ENCODE measurements at places on chromosomes 6 and 20.

- no peak for DNase-seq
Observed at GRCh38 chr20:11072982-11073381, 399.2 kb upstream of the JAG1 start.

DNA sequence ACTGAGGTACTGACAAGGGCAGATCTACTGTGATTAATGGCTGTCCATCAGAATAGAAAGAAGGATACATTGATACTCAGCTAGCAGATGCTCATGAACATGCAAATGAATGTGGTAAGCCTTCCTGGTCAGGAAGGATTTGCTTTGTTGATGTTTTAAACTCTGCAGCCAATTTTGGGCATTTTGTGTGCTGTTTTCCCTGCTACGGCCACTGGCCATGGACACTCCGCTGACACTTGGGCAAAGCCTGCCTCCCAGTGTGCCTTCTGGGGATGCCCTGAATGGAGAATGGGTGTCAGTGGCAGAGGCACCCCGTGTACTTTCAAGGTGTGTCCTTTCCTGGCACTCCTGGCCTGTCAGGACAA, 113.1 kb downstream of the SOBP start:
- DNase-seq, result no peak

- no peak for DNase-seq
Observed at GRCh38 chr6:44341095-44341890, 1.2 kb upstream of the SPATS1 start.

- no peak for DNase-seq
Observed at GRCh38 chr6:40803897-40804702, 216.9 kb upstream of the LRFN2 start.

DNA sequence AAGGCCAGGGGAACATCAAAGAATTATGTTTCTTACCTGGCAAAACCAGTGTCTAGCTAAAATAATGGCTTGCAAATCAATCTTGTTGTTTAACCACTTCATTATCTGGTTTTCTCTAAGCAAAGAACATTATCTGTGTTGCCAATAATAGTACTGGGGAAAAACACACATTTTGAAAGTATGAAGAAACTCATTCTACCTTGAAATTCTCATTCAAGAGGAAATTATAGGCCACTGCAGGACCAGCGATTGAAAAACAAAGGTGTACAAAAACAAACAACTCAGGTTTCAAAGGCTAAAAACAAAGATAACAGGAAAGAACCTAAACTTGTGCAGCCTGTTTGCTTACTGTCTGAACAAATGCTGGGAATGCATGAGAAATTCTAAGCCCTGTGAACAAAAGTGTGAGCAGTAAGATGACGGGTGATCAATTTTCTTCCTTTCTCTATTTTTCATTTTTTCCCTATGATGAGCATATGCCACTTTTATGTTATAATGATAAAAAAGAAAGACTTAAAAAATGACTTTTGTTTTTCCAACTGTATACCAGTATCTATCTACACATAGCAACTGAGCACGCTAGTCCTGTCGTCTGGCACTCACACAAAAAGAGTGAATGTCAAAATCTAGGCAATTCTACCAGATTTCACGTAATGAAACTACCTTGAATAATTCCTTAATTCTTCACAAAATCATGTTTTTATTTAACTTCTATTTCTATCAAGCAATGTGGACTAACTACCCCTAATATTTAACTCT, 117.9 kb downstream of the SGK1 start:
- DNase-seq, result no peak

GRCh38 chr6:17836293-17836692, 129.6 kb upstream of the NUP153 start:
- no peak for DNase-seq

DNA sequence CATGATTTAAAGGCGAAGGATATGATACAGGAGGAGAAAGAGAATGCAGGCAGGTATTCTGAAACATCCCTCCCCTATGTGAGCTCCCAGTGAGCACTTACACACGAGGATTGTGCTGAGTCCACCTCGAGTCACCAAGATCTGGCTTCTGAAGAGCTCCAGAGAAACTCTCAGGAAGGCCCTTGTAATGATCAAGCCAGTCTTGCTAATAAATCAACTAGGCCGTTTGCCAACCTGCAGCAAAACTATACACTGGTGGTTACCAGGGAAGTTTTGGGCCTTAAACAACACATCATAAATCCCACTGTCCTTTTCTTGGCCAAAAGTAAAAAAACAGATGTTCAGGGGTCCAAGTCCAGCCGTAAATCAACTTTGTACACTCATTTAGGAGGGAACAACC, 79.2 kb downstream of the STXBP5 start:
- DNase-seq, result peak; percentile 43

DNA sequence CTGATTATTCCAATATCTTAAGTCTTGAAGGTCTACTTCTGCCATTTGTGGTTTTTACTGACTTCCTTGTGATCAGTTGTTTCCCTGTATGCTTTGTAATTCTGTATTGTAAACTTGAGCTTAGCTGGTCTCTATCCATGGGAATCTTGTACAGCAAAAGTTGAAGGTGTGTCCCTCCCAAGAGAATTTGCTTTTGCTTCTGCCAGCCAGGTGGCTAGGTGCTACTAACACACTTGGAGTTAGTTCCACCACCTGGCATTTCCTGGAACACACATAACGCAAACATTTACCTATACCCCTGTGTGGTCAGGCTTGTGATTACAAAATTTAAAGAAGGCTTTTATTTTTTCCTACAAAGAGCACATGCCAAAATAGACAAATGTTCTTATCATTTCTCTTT, 141.2 kb downstream of the GRM4 start:
- no peak for DNase-seq

- no peak for DNase-seq
Observed at GRCh38 chr20:38471987-38472512, 593 bp upstream of the RALGAPB start.

GRCh38 chr6:159594750-159595117, 98.3 kb downstream of the SOD2 start:
- DNase-seq, result peak; percentile 47

DNA sequence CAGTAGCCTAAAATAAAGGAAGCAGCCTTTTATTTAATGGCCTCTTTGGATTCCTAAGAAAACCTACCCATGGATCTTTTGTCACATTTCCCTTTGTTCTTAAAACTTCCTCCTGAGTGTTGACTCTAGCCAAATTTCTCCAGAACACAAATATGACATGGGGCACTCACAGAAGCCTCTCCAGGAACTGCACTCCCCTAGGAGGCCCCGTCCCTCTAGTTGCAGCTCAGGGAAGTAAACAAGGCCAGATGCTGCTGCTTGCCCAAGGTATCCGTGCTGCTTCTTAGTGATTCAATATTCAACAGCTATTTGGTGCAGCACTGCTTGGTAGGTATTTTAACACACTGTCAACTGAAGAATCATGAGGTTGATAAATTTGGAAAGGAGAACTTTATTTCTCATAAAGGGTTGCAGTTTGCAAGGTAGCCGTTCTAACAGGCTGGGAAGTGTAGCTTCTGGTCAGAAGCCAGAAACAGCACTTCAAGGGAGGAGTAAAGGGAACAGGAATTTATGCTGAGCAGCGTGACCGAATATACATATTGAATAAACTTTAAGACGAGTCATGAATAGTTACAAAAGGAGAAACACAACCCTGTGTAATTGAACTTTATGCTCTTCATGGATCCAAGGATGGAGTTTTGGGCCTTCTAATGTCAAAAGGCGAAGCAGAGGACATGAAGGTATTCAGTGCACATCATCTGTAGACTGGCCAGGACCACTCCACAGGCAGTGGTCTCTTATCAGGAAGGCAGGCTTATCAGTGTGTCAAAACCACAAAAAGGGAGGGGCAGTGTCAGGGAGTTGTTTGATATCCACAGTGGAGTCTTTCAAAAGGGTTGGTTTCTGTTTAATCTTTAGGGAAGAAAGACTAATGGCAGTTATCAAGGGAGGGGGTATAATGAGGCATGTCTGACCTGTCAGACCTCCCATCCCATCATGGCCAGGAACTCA, 63.3 kb downstream of the CD24 start:
- no peak for DNase-seq

DNA sequence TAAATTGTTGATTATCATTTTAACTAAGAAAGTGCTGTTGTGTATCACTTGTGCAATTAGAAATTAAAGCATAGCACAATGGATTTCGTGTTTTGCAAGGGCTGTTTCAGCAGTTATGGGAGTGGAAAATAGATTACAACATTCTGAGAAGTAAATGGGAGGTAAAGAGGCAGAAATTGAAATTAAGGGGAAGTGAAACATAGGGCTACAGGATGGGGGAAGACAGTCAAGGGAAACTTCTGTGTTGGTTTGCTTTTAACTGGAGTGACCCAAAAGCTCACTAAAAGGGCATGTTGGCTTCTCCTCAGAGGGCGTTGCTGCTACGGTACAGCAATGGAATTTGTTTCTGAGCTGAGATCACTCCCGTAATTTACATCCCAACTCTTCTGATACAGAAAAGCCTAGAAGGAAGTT, 147.5 kb downstream of the BCAS1 start:
- no peak for DNase-seq

DNA sequence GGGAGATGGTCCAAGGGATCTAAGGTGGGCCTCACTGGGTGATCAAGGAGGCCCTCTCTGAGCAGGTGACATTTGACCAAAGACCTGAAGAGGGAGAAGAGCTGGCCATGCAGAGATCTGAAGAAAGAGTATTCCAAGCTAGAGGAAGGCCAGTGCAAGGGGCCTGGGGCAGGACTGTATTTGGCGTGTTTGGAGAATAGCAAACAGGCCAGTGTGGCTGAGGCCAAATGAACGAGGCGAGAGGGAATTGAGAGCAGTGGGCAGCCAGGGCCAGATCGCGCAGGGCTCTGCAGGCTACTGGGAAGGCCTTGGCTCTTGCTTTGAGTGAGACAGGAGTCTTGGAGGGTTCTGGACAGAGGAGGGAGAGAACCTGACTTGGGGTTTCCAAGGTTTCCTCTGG, 9.3 kb downstream of the NOL4L start:
- DNase-seq, result no peak

- DNase-seq, result no peak
Observed at GRCh38 chr6:29558439-29559079, 973 bp downstream of the UBD start.

- DNase-seq, result no peak
Observed at GRCh38 chr6:24149296-24149695, 23.3 kb downstream of the NRSN1 start.

- peak; percentile 12 for DNase-seq
Observed at GRCh38 chr6:135870722-135871121, 19.2 kb downstream of the PDE7B start.

DNA sequence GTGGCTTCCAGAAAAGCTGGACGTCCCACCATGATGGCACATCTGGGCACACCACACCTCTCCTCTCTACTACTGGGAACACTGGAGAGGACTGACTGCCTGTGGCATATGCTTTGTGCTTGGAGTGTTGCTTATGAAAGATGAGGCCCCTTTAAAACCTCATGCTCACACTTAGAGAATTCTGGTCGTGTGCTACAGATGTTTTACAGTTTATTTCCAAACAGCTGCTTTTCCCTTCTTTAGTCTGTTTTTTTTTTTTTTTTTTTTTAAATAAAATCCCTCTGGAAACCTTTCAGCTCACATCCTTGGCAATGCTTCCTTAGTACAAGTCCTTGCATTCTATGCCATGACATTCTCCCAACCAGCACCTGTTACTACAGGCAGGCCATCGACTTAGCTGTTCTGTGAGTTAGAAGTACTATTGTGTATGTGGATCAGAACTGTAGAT, 60.3 kb downstream of the BMP6 start:
- DNase-seq, result no peak

GRCh38 chr20:41135187-41135887, 2.0 kb upstream of the PLCG1 start:
- no peak for DNase-seq

DNA sequence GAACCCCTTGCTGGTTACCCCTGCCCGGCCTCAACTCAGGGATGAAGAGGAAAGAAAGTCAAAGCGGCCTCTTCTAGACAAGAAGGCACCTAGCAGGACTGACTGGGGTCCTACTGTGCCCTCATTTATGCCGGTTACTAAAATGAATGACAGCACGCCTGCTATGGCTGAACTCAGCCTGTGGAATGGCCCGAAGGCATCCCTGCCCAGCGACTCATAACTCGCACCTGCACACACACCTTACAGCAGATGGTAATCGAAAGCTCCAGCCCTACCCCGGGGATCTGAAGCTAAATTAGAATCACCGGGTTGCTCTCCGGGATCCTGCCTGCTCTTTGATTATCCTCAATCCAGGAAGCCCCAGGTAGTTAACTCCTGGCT, 747 bp upstream of the TXNDC5 start:
- DNase-seq, result no peak

- DNase-seq, result no peak
Observed at GRCh38 chr20:20793591-20793990, 81.1 kb upstream of the RALGAPA2 start.

DNA sequence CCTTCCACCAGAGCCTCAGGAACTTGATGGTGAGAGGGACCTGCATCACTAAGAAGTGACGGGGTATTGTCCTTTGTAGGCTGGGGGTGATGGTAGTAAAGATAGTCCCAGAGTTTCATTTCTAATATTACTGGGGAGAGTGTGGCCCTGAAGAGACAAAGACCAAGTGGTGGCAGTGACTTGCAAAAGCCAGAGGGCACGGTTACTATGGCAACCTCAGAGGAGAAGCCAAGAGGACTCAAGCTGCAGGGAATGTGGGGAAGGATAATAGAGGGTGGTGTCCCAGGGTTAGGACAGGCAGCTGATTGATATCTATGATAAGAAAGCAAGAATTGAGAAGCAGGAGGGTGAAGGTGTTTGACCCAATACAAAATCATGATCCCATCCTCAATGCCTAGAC, 42.5 kb downstream of the HLA-G start:
- DNase-seq, result no peak

GRCh38 chr6:36094753-36095496, 35.4 kb upstream of the MAPK13 start:
- peak; percentile 50 for DNase-seq

- DNase-seq, result no peak
Observed at GRCh38 chr6:5786321-5786968, 220.3 kb downstream of the NRN1 start.

GRCh38 chr20:478949-479429, 16.7 kb upstream of the TBC1D20 start:
- DNase-seq, result no peak
